ENCODE measurements at places on chromosomes 16 and 17.

DNA sequence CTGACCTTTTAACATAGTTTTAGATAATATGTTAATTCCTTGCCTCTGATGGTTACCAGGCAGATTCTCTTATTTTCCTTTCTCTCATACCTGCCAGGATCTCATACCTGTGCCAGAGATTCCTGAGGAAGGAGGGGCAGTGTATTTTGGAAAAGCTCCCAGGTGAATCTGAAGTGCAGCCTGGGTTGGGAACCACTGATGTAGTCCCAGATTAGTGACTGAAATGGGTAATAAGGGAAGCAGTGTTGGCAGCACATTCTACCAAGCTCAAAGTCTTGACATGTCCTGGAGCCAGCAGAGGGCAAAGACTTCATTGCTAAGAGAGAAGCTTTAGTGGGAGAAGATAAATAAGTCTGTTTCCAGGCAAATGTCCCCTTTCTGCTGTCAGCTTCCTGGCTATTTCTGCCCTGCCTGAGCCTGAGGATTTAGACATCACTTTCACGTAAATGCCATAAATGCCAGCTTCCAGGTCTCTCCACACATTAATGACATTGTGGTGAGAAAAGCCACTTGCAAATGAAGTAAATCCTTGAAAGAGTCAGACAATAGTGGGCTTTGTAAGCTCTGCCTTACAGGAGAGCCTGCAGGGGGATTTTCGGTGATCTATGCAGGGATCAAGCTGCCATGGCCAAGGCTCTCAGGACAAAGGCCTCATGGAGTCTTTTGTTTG is 40.9 kb upstream of the C16orf78 start:
- DNase-seq, result no peak

DNA sequence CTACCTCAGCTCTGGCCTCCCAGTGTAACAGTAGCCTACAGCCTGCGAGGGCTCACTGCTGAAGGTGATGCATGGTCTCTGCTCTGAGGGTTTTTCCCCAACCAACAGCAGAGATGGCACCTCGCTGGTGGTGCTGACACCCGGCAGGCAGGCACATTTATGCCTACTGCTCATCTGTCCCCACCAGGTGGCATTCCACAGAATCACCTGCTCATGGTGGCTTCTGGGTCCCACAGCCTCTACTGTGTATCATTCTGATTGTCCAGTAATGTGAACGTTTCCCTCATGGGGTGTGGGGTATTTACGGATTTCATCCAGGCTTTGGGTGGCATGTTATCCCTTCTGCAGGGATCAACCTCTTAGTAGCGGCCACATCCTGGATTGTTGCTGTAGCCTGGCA is 331.5 kb downstream of the SNX29 start:
- no peak for DNase-seq

DNA sequence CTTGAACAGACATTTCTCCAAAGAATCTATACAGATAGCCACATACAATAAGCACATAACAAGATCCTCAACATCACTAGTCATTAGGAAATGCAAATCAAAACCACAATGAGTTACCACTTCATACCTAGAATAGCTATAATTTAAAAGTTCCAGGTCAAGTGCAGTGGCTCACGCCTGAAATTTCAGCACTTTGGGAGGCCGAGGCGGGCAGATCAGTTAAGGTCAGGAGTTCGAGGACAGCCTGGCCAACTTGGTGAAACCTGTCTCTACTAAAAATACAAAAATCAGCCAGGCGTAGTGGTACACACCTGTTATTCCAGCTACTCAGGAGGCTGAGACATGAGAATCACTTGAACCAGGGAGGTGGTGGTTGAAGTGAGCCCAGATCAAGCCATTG is 19.9 kb downstream of the RANBP10 start:
- no peak for DNase-seq

- no peak for DNase-seq
Observed at GRCh38 chr16:84233748-84234147, 6.1 kb downstream of the KCNG4 start.

- peak; percentile 61 for DNase-seq
Observed at GRCh38 chr17:58303971-58304749, 23.4 kb upstream of the MPO start.

Data from suppressor macrophage treated with lipopolysaccharide for 4 hours (primary cell).